ENCODE measurements at places on chromosomes 4 and X. TPM values are rescaled to one million over a fixed set of nuclear protein-coding genes. Genes with fewer than 3 reads are reported as not detected.
A peak's percentile ranks its signal among the peaks of the same experiment; 100 is the strongest.

IDS gene
- total RNA-seq: 166 TPM

HOPX gene
- total RNA-seq: 27.5 TPM

HAUS3 gene
- total RNA-seq: 94.0 TPM

MSMO1 gene
- total RNA-seq: 25.2 TPM

SPATA4 gene
- not detected for total RNA-seq

CDK16 gene
- total RNA-seq: 59.5 TPM

- H3K4me1 ChIP-seq: no peaks in the 10 kb centered on the region
- DNase-seq: no peak
- H3K27me3 ChIP-seq: no peaks in the 10 kb centered on the region
These were observed 79.0 kb downstream of the GPR82 start for GRCh38 chrX:41802958-41803357.

DNA sequence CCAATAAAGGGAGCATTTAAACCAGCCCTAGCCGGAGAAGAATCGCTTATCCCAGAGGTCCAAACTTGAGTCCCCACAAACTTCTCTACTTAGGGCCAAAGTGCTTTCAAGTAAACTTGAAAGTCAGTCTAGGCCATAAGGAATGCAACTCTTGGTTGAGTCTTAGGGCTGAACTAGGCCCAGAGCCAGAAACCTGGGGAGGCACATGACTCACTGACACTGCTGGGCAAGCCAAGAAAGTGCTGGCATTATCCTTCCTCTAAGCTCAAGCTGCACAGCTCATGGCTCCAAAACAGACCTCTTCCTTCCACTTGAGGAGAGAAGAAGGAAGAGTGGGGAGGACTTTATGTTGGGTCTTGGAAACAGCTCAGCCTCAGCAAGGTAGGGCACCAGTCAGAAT is 1257.3 kb upstream of the DIAPH2 start:
- DNase-seq: no peak
- H3K4me3 ChIP-seq: no peak overlapping the region
- no peak overlapping the region for H3K27ac ChIP-seq
- no peaks in the 10 kb centered on the region for H3K27me3 ChIP-seq

- H3K27ac ChIP-seq: no peak overlapping the region
- no peak for DNase-seq
- peaks cover 6% of the 10 kb centered on the region for H3K36me3 ChIP-seq
- no peaks in the 10 kb centered on the region for H3K27me3 ChIP-seq
- no peaks in the 10 kb centered on the region for H3K4me1 ChIP-seq
These were observed 26.5 kb downstream of the ZNF81 start for GRCh38 chrX:47863187-47863586.

- DNase-seq: no peak
- no peak overlapping the region for H3K4me3 ChIP-seq
- H3K27ac ChIP-seq: no peak overlapping the region
- H3K27me3 ChIP-seq: no peaks in the 10 kb centered on the region
- H3K36me3 ChIP-seq: no peaks in the 10 kb centered on the region
These were observed 33.4 kb upstream of the GPR101 start for GRCh38 chrX:137067147-137067546.

GRCh38 chrX:127124871-127125270 is 305.3 kb downstream of the PRR32 start:
- H3K27ac ChIP-seq: no peak overlapping the region
- H3K4me3 ChIP-seq: no peak overlapping the region
- no peaks in the 10 kb centered on the region for H3K4me1 ChIP-seq
- H3K27me3 ChIP-seq: no peaks in the 10 kb centered on the region
- no peak for DNase-seq

DNA sequence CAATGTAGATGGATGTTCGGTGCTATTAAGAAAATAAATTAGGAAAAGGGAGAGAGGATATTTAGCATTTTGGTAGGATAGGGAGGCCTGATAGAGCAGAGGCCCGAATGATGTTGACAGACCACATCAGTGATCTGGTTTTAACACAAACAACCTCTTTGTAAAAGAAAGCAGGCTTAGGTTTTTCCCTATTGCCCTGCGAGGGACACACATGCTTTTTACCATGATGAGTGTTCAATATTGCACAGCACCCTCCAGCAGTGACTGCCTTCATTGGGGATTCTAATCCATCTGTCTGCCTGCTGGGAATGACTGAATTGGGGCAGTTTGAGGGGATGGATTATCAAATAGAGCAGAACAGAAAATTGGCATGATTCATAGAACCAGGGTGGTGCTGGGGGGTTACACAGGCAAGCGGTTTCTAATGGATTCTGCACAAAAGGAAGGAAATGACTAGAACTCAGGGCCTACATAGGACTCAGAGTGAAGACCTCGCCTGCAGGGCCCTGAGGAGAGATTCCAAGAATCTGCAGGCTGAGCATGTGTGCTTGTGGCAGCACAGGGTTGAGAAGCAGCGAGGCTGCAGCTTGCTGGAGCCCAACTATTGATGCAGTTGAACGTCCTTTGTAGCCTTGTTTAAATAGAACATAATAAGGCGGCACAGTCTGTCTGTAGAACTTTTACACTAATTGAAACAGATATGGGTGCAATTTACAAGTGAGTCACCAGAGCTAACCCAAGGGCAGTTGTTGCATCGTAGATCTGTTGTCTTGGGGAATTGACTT is 58.0 kb downstream of the RHOH start:
- no peak for DNase-seq
- H3K27ac ChIP-seq: peak overlapping the region; percentile 52
- no peaks in the 10 kb centered on the region for H3K36me3 ChIP-seq
- no peak overlapping the region for H3K4me3 ChIP-seq
- no peaks in the 10 kb centered on the region for H3K27me3 ChIP-seq

DNA sequence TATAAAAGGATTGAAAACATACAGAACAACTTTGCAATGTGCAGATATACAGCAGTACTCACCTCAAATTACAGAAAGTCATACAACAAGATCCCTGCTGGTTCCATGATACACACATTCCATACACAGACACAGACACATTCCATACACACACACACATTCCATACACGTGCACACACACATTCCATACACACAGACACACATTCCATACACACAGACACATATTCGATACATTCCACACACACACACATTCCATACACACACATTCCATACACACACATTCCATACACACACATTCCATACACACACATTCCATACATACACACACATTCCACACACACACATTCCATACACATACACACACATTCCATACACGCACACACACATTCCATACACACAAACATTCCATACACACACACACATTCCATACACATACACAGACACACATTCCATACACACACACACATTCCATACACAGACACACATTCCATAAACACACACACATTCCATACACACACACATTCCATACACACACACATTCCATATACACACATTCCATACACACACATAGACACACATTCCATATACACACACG is 13.7 kb downstream of the LINC00632 start:
- no peaks in the 10 kb centered on the region for H3K36me3 ChIP-seq
- DNase-seq: no peak

DNA sequence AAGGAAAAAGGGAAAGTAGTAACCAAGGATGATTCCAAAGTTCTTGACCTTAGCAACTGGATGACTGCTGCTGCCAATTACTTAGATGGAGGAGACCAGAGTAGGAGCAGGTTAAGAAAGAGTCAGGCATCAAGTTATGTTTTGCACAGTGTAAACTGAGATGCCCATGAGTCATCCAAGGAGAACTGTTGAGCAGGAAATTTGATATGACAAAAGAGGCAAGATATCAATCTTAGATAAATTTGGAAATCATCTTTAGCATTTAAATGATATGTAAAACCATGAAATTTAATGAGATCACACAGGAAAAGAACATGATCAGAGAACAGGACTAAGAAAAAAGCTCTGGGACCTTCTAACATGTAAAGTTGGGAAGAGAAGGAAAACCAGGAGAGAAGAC is 361.3 kb downstream of the OPHN1 start:
- H3K27ac ChIP-seq: no peak overlapping the region
- no peaks in the 10 kb centered on the region for H3K4me1 ChIP-seq
- no peaks in the 10 kb centered on the region for H3K27me3 ChIP-seq
- H3K4me3 ChIP-seq: no peak overlapping the region

DNA sequence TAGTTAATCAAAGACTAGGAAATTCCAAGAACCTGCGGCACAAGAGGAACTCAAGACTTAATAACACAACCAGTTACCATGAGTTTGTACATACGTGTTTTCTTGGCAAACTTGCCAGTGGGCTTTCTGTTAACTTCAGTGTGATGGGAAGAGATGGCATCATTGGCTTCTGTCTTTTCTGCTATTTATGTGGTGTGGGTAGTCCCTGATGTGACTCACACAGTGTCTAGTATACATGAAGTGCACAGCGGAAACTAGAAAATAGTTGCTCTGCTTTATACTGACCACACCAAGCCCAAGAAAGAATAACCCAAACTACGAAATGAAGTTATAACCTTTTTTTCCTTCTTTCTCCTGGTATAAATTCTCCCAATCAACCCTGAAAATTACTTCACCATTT is 24.5 kb downstream of the DAPP1 start:
- peaks cover 4% of the 10 kb centered on the region for H3K36me3 ChIP-seq
- H3K4me1 ChIP-seq: peaks cover 12% of the 10 kb centered on the region
- H3K4me3 ChIP-seq: no peak overlapping the region
- no peak overlapping the region for H3K27ac ChIP-seq

- no peak for DNase-seq
- no peak overlapping the region for H3K4me3 ChIP-seq
- no peak overlapping the region for H3K27ac ChIP-seq
These were observed 16.5 kb upstream of the GUCY2F start for GRCh38 chrX:109498434-109498833.

GRCh38 chr4:104938624-104939023 is 208.1 kb upstream of the TET2 start:
- H3K4me3 ChIP-seq: no peak overlapping the region
- no peak overlapping the region for H3K27ac ChIP-seq
- no peaks in the 10 kb centered on the region for H3K27me3 ChIP-seq
- peaks cover 2% of the 10 kb centered on the region for H3K4me1 ChIP-seq
- DNase-seq: peak; percentile 14

All from T-cell (primary cell).